Naive thymus-derived CD4-positive, alpha-beta T cell (primary cell): ENCODE measurements at places on chromosomes 12 and 14. TPM values are rescaled to one million over a fixed set of nuclear protein-coding genes. Genes with fewer than 3 reads are reported as not detected.
A peak's percentile ranks its signal among the peaks of the same experiment; 100 is the strongest.

Gene GNS
- 39.5 TPM for polyA plus RNA-seq

Gene ITGB7
- polyA plus RNA-seq = 191 TPM

Gene VDR
- 0.11 TPM for polyA plus RNA-seq

Gene PLBD1
- polyA plus RNA-seq = 0.69 TPM

Gene VWF
- not detected for polyA plus RNA-seq

Gene GDF3
- polyA plus RNA-seq = not detected

Gene PIWIL1
- polyA plus RNA-seq = not detected

Gene GPRC5D
- polyA plus RNA-seq = 0.83 TPM

Gene ACRBP
- polyA plus RNA-seq = 1.1 TPM

Gene KCNMB4
- polyA plus RNA-seq = 1.7 TPM

Gene ESPL1
- polyA plus RNA-seq = not detected

Gene OR4E2
- not detected for polyA plus RNA-seq

Gene BTBD6
- 4.0 TPM for polyA plus RNA-seq

GRCh38 chr12:62748941-62749468, 185.9 kb downstream of the PPM1H start:
- no peak for DNase-seq

DNA sequence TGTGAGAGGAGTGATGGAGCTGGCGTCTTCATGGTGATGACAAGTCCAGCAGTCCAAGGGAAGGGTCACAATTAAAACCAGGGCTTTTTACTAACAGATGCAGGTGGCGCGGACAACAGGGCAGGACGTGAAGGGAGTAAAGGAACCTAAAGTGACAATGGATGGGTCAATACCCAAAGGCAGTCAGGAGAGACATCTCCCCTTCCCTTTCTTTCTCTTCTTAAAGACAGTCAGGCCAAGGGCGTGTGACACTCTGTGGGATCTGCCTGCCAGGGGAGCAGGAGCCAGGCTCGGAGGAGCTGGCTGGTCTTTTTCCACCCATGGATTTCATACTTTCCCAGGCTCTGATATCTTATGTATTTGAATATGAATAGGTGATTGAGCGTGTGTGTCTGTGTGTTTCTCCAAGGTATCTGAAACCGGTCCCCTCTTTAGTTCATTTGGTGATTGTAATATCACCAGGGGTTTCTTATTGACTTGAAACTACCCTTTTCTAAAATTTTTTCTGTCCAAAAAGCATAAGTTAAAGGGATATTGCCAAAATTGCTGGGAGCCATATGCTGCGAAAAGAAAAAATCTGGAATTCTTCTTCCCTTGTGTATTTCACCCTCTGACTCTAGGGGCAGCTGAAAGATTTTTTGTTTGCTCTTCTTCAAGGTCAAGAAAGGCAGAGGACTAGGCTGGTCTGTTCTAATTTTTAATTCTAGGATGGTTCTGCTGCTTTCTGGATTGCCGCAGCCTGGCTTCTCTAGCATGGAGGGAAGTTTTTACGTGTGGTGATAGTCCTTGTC, 61.8 kb downstream of the FBXL14 start:
- DNase-seq = no peak

GRCh38 chr14:103273745-103274615, 60.1 kb upstream of the EIF5 start:
- no peak for DNase-seq

DNA sequence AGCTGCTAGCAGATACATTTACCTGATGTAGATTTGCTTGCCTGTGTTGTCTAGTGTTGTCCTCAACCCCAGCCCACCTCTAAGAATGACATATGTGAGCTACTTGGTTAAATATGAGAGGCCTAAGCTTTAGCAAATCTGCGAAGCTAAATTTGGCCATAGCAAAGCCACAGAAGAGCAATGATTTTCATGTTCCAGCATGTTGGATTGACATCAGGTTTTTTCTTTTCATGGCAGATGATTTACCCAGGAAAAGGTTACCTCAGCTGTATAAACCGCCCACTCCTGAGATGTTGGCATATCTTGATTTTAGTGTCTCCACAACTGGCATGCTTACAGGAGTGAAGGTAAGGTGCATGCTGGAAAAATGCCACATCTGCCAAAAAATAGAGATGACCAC, 36.4 kb upstream of the ATF1 start:
- no peak for DNase-seq

DNA sequence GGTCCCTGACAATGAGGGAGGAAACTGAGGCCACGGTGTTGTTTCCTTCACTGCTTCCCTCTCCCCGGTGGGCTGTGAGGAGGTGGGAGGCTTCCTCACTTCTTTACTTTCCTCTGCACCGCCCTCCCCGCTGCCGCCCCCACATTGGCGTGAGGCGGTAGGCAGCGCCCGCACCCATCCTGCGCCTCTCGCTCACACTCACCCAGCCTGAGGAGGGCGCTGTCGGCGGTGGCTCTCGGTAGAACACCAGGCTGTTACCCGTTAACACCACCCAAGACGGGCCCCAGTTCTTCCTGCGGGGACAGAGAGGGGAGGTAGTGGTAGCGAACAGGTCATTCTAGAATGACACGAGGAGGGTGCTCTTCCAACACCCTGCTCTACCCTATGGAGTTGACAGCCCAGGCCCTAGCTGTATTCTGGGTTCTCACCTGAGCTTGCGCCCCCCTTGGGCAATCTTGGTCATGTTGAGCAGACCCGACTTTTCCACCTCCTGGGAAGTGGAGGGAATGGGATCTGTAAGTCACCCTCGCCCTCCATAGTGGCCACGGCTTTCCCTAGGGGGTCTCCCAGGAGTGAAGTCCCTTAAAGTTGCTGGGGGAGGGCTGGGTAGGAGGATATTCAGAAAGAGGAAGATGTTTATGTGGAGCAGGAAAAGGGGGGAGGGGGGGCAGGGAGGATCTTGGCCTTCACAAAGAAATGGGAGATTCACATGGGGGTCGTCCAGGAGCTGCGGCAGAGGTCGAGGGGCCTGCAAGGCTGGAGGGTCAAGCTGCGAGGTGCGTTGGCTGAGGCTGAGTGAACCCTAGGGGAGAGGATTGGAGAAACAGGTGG, 3.3 kb downstream of the ARHGAP9 start:
- peak; percentile 76 for DNase-seq

DNA sequence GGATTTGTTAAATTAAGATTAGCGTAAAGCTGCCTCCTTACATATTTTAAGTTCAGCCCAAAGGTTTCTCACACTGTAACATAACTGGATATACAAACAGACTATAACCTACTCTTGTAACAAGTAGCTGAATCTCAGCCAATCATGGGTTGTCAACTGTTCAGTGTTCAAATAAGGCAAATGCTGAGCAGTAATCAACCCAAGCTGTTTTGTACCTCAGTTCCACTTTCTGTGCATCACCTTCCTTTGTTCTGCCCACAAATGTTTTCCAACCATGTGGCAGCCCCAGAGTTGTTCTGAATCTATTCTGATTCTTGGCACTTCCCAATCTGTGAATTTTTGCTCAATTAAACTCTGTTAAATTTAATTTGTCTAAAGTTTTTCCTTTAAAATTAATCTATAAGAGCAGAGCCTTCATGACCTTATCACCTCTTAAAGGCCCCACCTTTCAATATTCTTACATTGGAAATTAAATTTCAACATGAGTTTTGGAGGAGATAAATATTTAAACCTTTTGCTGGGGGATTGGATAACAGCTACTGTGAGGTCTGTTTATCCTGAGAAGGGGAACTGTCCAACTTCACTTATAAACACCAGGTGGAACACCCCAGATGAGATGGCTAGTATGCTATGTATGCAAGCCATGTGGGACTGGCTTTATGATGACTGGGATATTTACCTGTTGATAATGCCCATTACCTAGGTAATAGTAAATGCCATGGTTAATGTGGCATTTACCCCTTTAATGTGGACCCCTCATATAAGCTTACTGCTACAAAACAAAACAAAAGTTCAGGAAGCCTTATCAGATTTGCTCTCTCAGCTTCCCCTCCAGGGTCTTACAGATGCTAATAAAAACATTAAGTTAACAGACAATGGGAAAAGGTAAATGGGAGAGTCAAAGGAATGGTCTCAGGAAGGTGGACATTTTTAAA, 42.2 kb upstream of the ARID2 start:
- DNase-seq = no peak

DNA sequence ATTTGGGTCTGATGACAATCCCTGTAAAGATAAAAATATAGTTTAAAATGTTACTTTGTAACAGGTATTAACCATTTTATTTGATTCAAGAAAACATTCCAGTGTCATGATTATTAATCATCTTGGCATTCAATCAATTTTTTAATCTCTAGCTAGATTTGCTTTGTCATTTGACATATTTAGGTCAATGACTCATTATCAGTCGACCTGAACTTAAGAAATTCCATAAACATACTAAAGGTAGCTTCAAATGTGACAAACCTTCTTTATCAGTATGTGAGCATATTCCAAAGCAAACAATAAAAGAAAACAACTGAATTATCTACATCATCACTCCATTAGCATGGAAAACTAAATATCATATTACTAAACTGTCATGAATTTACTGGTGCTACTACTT, 50.8 kb upstream of the CDKL1 start:
- no peak for DNase-seq

DNA sequence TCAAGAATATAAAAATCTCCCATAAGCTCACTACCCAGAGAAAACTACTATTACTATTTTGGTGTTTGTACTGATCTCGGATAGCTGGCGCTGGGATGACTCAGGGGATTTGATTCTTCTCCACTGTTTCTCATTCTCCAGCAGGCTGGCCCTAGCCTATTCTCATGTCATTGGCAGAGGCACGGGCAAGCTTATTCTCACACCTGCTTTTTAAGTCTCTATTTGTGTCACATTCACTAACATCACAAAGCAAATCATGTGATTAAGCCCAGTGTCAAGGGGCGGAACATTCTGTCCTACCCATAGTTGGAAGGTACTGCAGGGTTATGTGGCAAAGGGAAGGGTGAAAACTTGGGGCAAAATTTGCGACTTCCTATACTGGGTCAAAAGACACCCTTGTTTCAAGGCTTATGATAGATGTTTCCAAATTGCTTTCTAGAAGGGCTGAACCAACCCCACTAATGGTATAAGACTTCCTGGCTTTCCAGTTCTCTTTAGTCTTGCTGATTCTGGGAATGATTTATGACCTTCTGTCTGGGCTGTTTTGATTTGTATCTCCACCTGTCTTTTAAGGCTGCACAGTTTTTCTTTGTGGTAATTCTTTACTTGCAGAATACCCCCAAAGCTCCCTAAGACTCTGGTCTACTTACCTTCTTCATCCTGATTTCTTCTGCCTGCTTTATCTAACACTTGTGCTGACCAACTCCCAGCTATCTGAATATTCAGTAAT, 406.4 kb downstream of the NRXN3 start:
- DNase-seq = no peak

GRCh38 chr12:8991371-8992345, 2.3 kb downstream of the KLRG1 start:
- peak; percentile 20 for DNase-seq

- DNase-seq = no peak
Observed at GRCh38 chr12:31737763-31738162, 8.9 kb upstream of the AMN1 start.

- DNase-seq = peak; percentile 57
Observed at GRCh38 chr12:54259194-54260011, 20.5 kb downstream of the CBX5 start.
